Breast epithelium (tissue), 4 donors: ENCODE measurements at places on chromosomes 12 and 14. TPM values are rescaled to one million over a fixed set of nuclear protein-coding genes. Genes with fewer than 3 reads are reported as not detected.

DNA sequence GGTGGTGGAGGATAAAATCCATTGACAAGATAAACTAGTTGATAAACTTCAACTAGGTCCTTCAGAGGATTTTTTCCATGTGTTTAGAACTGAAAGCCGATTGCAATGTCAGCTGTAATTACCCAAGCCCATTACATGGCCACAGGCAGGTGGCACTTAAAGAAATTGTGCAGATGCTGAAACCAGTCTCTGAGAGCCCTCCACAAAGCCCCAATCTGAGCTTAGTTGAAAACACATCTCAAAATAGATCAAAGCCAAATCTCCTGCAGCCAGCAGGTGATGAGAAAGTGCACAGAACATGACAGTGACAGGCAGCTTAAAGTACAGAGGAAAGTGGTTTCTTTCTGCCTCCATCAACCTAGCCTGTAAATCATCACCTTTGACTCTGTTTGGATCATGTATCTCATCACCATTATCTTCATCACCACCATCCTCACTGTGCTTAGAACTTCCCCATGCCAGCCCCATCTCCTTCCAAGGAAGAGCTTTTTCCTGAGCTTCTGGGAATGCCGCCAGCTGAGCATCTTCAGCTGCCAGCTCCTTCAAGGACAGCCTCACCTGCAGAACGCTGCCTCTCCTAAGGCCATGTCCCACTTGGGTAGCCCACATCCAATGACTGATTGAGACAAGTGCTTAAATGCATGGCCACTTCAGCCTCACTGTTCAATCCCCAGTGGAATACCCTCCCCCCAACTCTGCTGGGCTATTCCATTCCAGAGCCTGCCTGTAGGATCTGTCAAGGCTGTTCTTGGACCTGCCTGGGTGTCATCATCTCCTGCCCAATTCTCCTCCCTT is 219.5 kb upstream of the TMEM132C start:
- DNase-seq = no peak

GRCh38 chr14:60723907-60724618 is at the start of gene SIX4:
SIX4 (minus strand) TSS chr14:60724351; CDS start chr14:60724074, 277 bp downstream.
- DNase-seq = peak; percentile 64

GRCh38 chr12:120472521-120472920 is 3.0 kb upstream of the SRSF9 start:
- DNase-seq = no peak

DNA sequence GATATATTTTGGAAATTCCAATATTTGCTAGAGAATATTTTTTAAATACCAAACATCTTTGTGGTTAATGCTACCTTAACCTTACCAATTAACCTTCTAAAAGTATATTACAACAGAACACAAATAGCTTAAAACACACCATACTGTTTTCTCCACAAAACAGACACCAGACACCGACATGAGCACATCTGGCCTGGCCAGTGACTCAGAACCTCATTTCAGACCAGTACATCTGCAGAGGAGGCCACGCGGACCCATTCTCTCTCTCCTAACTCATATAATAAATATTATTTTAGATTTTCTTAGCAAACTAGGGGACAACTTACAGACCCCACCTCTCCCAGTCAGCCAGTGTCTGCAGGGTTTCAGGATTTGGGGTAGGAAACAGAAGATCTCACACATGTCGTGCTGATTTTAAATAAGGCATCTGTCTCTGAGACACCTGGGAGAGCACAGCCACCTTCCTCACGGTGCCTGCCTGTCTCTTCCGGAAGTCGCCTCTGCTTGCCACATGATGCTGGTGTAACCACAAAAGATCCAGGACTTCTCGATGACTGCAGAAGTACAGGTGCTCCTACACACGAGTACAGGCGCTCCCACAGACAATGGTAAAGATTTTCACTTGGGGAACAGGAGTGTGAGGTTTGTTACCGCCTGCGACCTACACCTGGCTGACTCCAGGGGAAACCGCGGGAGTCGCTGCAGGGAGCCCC is 9.7 kb upstream of the ANKLE2 start:
- no peak for DNase-seq

Gene KLRC2
- total RNA-seq = 2.0 TPM
